ENCODE measurements at places on chromosomes 2 and 18. TPM values are rescaled to one million over a fixed set of nuclear protein-coding genes. Genes with fewer than 3 reads are reported as not detected.

DNA sequence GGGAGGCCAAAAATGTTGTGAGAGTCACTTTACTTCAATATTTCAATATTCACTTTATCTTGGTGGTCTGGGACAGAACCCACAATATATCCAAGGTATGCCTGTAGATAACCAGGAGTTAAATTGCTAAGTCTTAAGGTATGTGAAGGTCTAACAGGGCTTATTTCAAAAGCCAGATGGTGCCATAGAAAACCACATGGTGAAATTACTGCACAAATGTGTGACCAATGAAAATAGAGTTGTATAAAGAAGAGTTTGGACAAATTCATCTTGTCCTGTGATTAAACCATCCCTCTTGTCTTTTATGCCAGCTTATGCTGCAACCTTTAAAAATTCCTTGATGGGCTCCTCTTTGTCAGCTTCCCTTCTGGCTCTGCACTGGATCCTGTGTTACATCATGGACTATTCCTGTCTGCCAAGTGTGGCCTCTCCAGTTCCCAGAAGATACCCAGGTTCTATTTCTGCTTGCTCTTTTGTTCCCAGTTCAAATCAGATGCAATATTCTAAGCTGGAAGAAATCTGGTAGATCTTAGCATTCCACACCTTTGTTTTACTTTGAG is 46.8 kb downstream of the ANTXR1 start:
- no peak for DNase-seq

- DNase-seq, result peak; percentile 90
These were observed at the start of gene AAK1 for GRCh38 chr2:69643602-69644505. Gene AAK1, minus strand, starts transcription at chr2:69643739. Its CDS starts 699 bp downstream, at chr2:69643040.

GRCh38 chr2:141311430-141311829 is 819.4 kb downstream of the LRP1B start:
- DNase-seq, result no peak

The POTEI gene
- total RNA-seq, result not detected
